ENCODE measurements at places on chromosomes 1 and 21.

DNA sequence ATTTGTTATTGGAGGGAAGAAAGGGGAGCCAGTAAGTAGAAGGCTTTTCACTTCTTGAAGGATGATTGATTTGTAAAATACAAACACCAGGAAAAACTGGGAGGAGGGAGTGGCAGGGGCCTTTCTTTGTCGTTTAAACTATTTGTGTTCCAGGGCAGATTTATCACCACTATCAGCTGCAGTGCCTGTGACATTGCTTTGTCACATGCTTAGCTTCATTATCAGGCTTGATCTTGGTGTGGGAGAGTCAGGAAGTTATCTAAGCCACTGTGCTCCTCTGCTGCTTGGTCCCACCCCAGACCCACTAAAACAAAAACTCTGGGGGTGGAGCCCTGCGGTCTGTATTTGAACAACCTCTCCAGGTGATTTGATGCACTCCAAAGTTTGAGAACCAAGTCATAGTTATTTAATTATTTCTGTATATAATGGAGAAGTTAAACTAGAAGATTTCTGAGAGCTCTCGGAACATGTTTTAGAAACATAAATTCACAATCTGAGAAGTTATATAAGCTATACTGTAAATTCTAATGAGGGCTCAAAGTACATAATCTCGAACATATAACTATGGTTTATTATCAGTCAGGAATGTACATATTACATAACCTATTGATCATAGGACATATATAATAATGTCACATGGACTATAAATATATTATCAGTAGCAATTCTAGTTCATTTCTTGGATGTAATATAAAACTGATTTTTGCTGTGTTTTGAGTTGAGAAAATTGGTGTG lies 87.9 kb downstream of the CDC14A start:
- DNase-seq, result no peak

DNA sequence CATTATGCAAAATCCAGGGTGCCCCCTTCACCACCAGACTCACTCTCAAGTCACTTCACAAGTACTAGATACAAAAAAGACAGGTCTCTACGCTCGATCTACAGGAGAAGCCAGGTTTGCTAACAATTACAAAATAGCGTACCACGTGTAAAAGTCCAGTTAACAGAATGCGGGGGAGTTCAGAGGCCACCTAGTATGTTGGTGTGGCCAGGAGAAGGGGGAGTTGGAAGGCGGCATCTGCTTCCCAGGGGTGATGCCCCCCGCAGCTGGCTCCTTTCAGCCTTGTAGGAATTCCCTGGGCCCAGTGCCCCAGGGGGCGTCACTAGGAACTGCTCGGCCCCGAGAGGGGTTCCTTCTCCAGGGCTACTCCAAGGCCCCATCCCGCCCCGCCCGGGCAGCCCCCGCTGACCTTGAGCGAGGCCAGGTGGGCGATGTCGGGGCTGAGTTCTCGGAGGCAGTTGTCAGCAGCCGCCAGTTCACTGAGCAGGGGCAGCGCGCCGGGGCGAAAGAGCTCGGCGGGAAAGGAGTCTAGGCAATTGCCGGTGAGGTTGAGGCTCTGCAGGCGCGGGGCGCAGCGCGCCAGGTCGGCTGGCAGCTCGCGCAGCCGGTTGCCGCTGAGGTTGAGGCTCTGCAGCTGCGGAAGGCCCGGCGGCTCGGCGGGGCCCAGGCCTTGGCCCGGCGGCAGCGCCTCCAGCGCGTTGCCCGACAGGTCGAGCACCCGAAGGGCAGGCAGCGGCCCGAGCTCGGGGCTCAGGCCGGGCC lies 664 bp downstream of the LRRC47 start:
- DNase-seq, result peak; percentile 18

GRCh38 chr1:54767526-54767925 lies 3.2 kb upstream of the PARS2 start:
- no peak for DNase-seq

DNA sequence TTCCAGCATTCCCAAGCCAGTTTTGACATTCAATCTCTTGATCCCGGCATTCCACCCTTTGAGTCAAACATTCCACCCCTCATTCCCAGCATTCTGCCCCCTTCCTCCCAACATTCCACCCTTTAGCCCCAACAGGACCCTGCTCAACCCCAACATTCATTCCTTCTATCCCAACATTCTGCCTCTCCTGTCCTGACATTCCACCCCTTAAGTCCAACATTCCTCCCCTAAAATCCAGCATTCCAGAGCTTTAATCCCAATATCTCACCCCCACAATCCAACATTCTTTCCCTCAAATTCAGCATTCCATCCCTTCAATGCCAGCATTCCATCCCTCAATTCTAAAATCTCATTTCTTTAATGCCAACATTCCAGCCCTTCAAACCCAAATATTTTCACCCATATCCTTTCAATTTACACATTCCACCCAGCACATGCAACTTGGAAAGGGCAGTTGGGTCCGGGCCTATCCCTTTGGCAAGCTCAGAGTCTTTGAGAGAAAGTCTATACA lies 22.9 kb downstream of the DDX20 start:
- DNase-seq, result no peak

GRCh38 chr21:26965040-26965906 lies 1.6 kb downstream of the ADAMTS5 start:
- peak; percentile 34 for DNase-seq

- no peak for DNase-seq
Measured at GRCh38 chr21:33708874-33709273, 66.6 kb downstream of the ITSN1 start.

GRCh38 chr1:48338257-48338656 lies 115.7 kb downstream of the SLC5A9 start:
- no peak for DNase-seq

DNA sequence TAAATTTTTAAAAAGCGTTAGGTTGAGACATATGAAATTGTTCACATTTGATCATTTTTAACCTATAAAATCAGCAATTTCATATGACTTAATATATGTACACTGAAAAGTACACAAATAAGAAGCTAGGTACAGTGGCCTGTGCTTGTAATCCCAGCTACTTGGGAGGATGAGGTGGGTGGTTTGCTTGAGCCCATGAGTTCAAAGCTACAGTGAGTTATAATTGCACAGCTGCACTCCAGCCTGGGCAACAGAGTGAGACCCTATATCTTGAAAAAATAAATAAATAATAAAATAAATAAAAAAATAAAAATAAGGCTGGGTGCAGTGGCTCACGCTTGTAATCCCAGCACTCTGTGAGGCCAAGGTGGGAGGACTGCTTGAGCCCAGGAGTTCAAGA lies 5.2 kb upstream of the EPB41 start:
- no peak for DNase-seq

DNA sequence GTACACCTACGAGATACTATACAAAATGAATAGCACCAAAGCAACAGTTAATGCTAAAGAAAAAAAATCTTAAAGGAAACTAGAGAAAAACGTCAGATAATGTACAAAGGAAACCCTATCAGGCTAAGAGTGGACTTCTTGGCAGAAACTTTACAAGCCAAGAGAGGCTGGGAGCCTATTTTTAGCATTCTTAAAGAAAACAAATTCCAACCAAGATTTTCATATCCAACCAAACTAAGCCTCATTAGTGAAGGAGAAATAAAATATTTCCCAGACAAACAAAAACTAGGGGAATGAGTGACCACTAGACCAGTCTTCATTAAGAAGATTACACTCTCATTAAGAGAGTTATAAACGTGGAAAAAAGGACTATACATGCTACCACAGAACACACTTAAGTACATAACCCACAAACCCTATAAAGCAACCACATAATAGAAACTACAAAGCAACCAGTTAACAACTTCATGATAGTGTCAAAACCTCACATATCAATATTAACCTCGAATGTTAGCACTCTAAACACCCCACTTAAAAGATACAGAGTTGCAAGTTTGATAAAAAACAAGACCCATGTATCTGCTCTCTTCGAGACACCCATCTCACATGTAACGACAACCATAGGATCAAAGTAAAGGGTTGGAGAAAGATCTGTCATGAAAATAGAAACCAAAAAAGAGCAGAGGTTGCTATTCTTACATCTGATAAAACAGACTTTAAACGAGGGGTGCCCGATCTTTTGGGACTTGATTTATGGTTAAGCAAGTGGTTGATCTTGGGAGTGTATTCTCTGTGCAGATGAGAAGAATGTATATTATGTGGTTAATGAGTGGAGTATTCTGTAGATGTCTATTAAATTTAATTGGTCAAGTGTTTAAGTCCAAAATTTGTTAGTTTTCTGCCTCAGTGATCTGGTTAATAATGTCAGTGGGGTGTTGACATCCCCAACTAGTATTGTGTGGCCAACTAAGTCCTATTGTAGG lies 1301.4 kb downstream of the PLA2G4A start:
- peak; percentile 18 for DNase-seq
